T-cell (primary cell): ENCODE measurements at places on chromosomes 2 and 18. TPM values are rescaled to one million over a fixed set of nuclear protein-coding genes. Genes with fewer than 3 reads are reported as not detected.

GRCh38 chr18:48815581-48816324 is 135.0 kb downstream of the SMAD7 start:
- peak overlapping the region; percentile 98 for H3K27ac ChIP-seq
- no peaks in the 10 kb centered on the region for H3K36me3 ChIP-seq
- H3K4me3 ChIP-seq = no peak overlapping the region
- peaks cover 61% of the 10 kb centered on the region for H3K4me1 ChIP-seq
- H3K27me3 ChIP-seq = no peaks in the 10 kb centered on the region

Gene ALLC
- not detected for total RNA-seq

DNA sequence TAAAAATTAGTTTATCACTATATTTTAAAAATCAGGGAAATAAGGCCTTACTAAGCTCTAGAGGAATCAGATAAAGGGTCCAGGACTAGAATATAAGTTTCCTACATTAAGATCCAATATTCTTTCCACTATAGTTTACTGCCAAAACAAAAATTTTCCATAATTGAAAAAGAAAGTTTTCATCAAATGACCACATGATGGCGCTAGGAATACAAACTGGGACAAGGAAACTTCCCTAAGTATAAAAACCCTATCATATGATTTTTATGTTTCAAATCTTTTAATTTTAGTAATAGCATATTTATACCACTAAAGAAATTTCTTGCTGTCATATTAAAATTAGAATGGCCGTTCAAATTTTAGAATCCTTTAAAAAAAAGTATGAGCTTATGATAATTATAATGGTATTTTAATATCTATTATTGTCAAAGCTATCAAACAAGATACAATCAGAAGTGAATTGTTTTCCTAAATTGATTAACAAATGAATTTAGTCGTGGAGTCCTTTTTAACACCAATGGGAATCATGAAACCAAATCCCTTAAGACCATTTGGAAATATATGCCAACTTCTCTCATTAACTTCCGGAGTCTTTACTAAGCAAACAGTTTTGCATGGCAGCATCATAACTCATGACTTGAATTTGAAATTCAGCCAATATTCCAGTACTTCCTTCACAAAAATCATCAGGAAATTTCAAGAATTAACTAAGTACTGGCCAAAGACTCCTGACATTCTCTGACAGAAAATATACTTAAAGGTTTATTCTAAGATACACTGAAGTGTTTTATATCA is 70.3 kb downstream of the SCN1A start:
- H3K27ac ChIP-seq = no peak overlapping the region
- no peak for DNase-seq
- no peaks in the 10 kb centered on the region for H3K27me3 ChIP-seq
- H3K4me1 ChIP-seq = no peaks in the 10 kb centered on the region
- H3K4me3 ChIP-seq = no peak overlapping the region

DNA sequence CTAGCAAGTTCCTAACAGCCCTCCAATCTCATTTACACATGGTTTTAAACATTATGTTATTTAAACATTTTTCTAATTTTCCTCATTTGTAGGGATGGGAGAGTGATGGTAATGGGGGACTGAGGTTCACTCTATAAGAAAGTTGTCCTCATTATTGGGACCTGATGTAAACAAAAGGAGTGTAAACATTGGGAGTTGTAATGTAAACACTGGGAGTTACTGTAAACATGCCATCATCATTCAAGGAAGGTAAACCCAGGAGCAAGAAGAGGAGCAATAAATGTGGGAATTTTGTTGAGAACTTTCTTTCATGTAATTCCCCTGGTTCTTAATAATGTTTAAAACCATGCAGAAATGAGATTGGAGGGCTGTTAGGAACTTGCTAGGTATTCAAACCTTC is 17.8 kb downstream of the RFTN2 start:
- no peak overlapping the region for H3K4me3 ChIP-seq
- no peak overlapping the region for H3K27ac ChIP-seq
- no peaks in the 10 kb centered on the region for H3K4me1 ChIP-seq
- no peaks in the 10 kb centered on the region for H3K36me3 ChIP-seq

- no peak for DNase-seq
- no peak overlapping the region for H3K4me3 ChIP-seq
- no peaks in the 10 kb centered on the region for H3K27me3 ChIP-seq
Observed at GRCh38 chr18:40670668-40671375, 1284.2 kb upstream of the PIK3C3 start.

Gene KCNJ13
- total RNA-seq = not detected

DNA sequence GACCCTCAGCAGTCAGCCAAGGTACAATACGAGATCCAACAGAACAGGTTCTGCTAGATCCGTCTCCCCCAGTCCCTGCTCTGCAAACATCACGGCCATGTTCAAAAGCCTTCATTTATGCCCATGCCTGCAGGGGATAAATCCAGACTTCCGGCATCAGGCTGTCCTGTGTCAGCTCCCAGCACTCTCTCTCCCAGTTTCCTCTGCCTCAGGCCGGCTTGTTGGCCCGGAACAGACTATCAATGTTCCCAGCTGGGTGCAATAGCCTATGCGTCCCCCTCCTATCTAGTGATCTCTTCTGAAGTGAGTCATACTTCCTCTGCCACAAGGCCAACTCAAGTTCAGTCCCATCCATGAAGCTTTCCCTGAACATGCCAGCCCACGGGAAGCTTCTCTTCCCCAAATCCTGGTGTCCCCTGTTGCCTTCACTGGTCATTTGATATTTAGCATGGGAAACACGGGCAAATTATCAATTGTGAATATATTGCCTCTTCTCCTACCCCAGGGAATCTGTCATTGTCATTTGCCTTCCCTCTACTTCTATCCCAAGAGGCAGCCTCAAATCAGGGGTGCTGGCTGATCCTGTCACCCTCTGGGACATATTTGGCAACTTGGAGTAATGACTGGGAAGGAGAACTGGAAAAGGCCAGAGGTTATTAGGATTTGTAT is 51.1 kb downstream of the CAPN13 start:
- H3K27me3 ChIP-seq = no peaks in the 10 kb centered on the region
- H3K4me1 ChIP-seq = no peaks in the 10 kb centered on the region
- no peak overlapping the region for H3K27ac ChIP-seq
- DNase-seq = no peak

- no peak overlapping the region for H3K4me3 ChIP-seq
- no peak for DNase-seq
- no peak overlapping the region for H3K27ac ChIP-seq
- no peaks in the 10 kb centered on the region for H3K4me1 ChIP-seq
- H3K36me3 ChIP-seq = no peaks in the 10 kb centered on the region
- no peaks in the 10 kb centered on the region for H3K27me3 ChIP-seq
Observed at GRCh38 chr2:168138374-168138773, 109.0 kb downstream of the STK39 start.

Gene DSG2
- 0.53 TPM for total RNA-seq

Gene ECEL1
- total RNA-seq = not detected

DNA sequence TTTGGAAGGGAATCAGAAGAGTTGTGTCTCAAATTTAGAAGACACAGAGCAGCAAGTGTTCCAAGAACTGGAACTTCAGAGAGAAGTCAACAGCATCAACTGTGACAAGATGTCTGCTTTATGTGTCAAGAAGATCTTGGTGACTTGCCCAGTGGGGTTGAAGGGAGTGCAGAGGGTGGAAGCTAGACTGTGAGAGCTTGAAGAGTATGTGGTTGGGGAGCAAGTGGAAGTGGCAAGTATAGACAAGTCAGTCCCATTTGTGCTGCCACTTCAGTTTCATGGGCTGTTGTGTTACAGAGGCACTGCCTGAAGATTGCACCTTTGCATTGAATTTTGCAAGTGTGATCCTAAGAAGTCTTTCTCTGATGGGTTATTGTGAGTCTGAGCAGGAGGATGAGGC is 68.7 kb upstream of the MC2R start:
- no peaks in the 10 kb centered on the region for H3K4me1 ChIP-seq
- no peak overlapping the region for H3K4me3 ChIP-seq
- H3K36me3 ChIP-seq = no peaks in the 10 kb centered on the region
- no peak overlapping the region for H3K27ac ChIP-seq
- no peak for DNase-seq
